Stimulated activated CD8-positive, alpha-beta memory T cell treated with anti-CD3 and anti-CD28 coated beads, Interleukin-4, amount 100 ng/mL, for 1 hour (primary cell): ENCODE measurements at places on chromosomes 16 and 17.

GRCh38 chr16:11201498-11202259 is 54.3 kb downstream of the SOCS1 start:
- no peak for DNase-seq

GRCh38 chr16:66523861-66524354 is 26.0 kb downstream of the TK2 start:
- no peak for DNase-seq

GRCh38 chr17:75610103-75610984 is 22.7 kb downstream of the MYO15B start:
- DNase-seq = no peak

DNA sequence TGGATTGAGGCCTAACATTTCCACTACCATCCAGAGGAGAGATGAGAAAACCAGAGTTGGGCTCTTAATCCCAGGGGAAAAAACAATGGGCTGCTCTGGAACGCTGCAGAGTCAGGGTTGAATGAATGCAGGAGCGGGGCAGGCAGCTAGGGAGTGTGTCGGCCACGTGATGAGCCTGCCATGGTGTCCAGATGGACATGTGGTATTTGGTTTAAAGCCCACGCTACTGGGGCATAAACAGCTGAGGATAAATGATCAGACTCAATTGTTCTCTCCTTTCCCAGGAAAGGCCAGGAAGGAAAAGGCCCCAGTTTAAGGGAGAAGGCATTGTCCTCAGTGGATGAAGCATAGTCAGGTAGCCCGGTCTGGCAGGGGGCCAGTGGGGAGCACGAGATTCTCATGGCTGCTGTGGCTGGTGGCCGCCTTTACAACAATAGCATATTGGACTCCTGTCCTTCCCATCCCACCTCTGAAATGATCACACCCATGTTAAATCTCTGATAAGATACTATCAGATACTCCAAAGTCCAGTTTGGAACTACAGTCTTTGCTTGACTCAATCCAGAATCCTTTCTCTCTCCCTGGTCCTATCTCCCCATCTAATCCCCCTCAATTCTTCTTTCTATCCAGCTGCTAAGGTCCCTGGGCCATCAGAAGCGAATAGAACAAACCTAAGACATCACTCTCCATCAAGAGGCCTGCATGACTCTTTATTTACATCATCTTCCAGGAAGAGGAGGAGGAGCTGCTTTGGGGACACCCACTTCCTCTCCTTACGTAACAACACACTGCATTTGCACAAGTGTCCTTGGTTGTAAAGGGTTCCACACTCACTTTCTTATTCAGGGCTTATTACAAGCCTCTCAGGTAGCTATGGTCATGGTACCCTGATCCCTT is 20.4 kb downstream of the CA4 start:
- DNase-seq = no peak

DNA sequence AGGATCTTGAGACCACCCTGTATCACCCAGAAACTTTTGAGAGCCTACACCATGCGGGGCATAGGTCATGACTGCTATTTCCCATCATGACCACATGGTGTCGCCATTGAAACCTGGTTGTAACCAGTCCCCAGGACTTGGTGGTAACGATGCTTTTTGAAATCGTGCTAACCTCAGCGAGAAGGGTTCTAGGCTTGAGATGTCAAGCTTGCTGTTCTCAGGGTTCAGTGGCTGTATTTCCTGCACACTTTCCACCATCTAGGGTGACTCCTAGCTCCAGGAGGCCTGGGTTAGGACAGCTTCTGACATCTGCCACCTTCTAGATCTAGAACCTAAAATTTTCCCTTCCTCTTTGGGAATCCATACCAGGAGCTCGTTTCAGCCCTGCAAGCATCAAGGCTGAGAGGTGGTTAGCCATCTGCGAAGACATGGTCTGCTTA is 13.0 kb upstream of the SPNS3 start:
- DNase-seq = no peak
